ENCODE measurements at places on chromosomes 11 and 22. TPM values are rescaled to one million over a fixed set of nuclear protein-coding genes. Genes with fewer than 3 reads are reported as not detected.

Gene RFPL1
- total RNA-seq, result not detected

Gene APOBEC3F
- total RNA-seq, result 24.1 TPM

- DNase-seq, result no peak
Measured at GRCh38 chr11:65502274-65502554, 3.4 kb downstream of the MALAT1 start.

DNA sequence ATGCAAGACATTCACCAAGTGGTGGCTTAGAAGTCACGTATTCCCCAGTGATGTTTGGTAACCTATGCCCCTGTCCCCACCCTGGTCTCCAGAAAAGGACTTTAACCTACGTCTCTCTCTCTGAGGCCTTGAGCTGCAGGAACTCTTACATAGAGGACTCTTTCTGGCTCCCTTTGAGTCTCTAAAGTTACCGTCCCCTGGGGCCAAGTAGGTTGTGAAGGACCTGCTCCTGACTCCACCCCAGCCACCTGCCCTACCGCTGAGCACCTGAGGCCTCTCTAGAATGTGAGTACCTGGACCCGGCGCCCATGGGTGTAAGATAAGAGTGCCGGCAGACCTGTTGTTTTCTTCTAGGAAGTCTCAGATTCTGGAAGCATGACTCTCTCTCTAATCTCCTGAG, 95.4 kb downstream of the TIMP3 start:
- DNase-seq, result no peak

DNA sequence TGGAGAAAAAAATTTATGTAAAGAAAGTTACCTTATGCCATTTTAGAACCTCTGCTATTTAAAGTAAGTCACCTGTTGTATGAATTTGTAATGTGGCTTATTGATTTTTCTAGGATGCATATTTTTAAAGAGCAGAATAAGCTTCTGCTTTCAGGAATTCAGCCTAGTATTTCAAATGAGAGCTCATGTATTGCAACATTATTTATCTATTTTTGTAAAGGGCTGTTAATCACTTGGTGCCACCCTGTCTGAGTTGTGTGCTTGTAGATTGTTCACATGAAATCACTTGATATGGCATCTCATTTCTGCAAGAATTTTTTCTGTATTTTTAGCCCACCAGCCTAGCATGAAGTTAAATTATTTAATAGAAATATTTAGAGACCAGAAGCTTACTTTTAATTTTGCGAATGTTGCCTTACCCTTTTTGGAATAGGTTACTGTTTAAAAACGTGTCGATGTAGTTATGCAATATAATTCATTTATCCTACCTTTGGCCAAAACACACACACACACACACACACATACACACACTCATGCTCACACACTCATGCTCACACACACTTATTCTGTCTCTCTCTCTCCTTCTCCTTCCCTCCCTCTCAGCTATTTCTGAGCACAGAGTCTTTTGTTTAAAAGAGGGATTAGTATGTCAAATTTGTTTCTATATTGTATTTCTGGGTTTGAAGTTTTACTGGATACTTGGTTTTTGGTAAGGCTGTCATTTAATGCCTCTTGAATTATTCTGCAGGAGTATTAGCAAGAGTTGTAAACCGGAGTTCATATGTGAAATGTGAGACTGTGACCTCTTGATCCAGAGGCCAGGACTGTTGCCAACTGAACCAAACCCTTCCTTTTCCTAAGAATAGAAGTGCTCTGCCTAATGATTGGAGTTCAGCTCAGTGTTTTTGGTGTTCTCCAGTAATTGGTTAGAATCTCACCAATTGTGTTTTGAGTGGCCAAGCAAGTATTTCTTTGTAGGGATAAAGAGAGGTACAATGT, 34.4 kb downstream of the YAP1 start:
- DNase-seq, result no peak

DNA sequence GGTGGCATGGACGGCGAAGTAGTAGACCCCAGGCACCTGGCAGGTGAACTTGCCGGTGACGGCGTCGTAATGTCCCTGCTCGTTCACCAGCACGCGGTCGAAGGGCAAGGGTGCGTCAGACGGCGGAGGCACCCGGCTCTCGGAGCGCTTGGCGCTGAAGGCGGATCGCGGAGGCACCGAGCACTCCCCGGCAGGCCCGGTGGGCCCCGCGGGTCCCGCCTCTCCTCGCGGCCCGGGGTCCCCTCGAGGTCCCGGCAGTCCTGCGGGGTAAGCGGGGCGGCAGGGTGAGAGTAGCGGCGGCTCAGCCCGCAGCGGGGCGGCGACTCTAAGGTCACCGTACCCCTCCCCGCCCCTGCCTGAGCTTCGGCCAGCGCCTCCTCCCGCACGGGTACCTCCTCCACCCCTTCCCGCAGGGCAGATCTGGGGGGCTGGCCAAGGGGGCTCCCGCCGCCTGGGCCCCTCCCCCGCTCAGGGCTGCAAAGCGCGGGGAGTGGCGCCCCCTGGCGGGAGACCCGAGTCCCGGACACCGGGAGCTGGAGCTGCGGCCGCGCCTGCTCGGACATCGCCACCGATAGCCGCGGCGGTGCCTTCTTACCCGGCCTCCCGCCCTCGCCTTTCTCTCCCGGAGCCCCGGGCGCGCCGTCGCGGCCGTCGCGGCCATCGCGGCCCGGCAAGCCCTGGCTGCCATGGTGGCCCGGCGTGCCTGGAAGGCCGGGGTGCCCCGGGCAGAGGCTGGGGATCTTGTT, 921 bp downstream of the C1QTNF5 start:
- DNase-seq, result peak; percentile 71

GRCh38 chr22:27485842-27486241, 315.7 kb downstream of the MN1 start:
- no peak for DNase-seq

DNA sequence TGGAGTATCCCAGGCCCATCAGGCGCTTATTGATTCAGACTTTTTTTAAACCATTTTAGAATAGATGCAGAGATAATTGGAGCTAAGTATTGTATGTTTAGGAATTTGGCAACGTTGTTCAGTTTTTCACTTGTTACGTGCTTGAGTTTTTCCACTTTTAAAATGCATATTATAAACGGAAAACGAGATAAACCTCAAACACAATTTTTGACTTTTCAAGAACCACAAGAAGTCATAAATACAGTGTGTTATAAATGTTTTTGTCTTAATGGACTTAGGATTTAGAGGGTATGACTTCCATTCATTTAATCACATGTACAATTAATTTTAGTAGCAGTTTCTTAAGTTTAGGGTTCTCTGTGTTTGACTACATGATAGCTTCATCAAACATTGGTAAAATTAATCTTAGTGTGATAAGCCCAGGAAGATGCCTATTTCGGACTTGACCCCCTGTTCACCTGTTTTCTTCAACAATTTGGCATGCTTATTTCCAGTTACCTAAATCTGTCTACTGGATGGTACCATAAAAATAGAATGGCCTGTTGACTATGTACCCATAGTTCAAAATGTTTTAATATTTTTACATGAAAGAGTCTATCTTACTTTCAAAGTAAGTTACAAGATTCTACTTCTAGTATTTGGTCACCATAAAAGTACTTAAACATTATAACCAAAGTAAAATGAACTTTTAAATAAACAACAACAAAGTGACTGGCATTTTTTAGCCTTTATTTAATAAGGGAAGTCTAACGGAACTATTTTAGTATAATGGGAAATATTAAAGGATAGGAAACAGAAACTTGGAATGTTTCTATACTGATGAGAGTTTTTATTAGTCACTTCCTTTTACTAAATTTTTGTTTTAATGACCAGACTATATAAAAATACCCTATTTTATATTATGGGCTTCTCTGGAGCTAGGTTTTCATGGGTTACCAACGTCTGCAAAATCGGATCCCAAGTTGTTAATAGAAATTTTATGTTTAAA, 1.4 kb downstream of the ZC3H12C start:
- DNase-seq, result no peak

DNA sequence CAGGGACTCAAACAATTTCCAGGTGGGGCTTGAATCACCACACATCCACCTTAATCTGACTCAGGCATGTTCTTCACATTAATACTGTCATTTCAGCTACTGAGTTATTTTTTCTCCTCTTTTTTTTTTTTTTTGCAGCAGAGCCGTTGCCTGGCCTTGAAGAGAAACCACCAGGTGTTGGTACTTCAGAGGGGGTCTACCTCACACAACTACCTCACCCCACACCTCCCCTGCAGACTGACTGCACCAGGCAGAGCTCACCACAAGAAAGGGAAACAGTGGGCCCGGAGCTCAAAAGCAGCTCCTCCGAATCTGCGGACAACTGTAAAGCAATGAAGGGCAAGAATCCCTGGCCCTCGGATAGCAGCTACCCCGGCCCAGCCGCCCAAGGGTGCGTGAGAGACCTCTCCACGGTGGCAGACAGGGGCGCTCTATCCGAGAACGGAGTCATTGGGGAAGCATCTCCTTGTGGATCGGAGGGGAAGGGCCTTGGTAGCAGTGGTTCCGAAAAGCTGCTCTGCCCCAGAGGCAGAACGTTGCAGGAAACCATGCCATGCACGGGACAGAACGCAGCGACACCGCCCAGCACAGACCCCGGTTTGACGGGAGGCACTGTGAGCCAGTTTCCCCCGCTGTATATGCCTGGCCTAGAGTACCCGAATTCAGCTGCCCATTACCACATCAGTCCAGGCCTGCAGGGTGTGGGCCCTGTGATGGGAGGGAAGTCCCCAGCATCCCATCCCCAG, 15.1 kb upstream of the SLC25A18 start:
- DNase-seq, result no peak
